ENCODE measurements at places on chromosomes 3 and 15. TPM values are rescaled to one million over a fixed set of nuclear protein-coding genes. Genes with fewer than 3 reads are reported as not detected.
A peak's percentile ranks its signal among the peaks of the same experiment; 100 is the strongest.

DNA sequence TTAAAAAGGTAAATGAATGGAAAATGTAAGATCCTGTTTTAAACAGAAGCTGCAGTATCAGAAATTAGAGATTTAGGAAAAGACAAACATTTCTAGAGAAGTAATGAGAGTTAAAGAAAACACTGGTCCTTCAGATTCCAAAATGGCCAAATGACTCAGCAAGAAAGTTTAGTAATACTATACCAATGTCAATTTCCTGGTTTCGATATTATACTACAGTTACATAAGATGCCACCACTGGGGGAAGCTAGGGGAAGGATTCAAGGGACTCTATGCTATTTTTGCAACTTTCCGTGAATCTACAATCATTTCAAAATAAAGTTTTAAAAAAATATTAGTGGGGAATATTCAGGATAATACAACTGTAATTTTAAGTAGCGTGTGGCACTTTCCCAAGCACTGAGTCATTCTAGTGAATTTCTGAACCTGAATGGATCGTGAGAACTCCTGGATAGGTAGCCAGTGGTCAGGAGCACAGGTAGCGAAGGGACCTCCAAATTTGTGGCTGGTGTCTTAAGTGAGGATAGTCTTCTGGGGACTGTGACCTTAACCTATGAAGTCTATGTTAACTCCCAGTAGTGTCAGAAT, 37.6 kb downstream of the TMCC1 start:
- no peak for DNase-seq

DNA sequence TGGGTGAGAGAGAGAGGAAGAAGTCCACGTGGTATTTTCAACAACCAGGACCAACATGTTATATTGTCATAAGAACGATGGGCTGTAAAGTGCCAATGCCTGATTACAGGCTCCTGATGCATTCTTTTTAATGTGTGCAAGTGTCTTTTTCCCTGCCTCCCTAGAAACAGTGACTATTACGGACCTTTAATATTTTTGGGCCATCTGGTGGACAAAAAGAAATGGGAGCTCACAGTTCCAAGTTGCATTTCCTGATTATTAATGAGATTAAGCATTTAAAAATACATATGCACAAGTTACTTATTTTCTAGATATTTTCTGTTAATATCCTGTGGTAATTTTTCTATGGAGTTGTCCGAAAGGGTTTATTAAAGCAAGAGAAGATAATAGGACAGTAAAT, 530.2 kb downstream of the NR2F2 start:
- no peak for DNase-seq

- DNase-seq: no peak
These were observed 3.7 kb upstream of the ABHD10 start for GRCh38 chr3:111975131-111975530.

GRCh38 chr3:151305060-151305774, 11.4 kb downstream of the GPR87 start:
- DNase-seq: no peak

DNA sequence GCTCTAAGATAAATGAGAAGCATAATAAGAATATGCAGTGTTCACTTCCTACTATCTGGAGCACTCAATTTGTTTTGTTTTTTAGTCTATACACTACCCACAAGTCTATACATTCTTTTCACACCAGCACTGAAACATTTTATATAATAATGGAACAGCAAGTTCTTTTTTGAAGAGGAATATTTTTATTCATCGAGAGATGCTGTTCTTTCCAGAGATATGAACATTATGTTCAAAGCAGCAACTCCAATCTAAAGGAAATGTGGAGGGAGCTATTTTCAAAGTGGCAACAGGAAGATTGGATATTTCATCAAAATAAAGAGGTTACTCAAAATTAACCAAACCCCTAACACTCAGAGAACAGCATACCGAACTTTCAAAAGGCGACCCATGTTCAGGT, 16.4 kb upstream of the PYDC2 start:
- DNase-seq: no peak

- DNase-seq: no peak
These were observed 25.2 kb upstream of the DENND6A start for GRCh38 chr3:57718118-57718517.

- DNase-seq: peak; percentile 67
These were observed 8.6 kb upstream of the RPL29 start for GRCh38 chr3:52004163-52004787.

DNA sequence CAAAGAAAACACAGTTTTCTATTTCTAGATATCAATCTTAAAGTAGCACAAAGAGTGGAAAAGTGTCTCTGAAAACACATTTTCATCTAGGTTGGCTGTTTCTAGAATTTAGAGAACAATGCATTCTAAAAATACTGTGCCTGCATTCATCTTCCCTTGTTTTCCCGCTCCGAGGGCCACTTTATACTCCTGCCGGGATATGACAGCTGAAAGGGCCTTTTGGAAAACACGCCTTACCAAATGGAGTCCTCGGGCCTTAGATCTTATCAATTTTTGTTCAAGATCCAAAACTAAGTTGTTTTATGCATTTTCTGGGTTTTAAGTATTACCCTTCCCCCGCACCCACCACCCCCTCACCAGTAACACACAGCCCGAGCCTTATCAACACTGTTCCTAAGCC, 47.9 kb upstream of the ARHGEF3 start:
- no peak for DNase-seq

- no peak for DNase-seq
These were observed 147.3 kb upstream of the CDIN1 start for GRCh38 chr15:36432161-36432560.

DNA sequence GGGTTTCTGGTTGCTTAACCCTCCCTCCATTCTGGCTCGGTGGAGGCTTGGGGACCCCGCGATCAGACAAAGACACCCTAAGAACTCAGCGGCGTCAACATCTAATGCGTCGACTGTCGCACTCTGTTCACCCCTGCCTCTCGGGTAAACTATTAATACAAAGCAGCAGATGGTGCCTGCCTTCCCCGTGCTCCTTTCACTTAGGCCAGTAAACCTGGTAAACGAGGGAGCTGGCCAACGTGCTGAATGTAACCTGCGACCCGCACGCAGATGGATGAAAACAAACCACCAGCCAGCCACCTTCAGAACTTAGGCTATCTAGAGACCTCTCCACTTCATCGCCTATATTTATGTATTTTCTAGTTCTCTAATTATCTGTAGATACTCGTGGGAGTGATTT, 848 bp upstream of the CADPS start:
- peak; percentile 16 for DNase-seq

DNA sequence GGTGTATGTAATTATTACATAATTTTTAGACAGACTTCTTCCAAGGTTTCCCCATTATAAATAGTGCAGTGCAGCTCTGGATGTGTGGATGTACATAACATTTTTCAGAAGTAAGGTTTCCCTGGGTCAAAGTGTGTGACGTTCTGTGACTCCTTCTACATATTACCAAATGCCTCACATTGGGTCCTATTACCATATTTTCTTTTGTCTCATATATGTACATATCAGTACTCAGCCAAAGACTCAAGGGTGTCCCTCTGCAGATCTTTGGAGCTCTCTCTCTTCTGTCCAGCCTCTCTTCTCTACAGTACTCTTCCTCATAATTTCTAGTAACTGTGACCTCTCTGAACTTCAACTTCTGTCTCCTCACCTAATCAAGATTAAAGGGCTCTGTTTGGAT, 31.3 kb upstream of the PEX5L start:
- no peak for DNase-seq

GRCh38 chr3:139554628-139555027, 15.1 kb upstream of the RBP1 start:
- no peak for DNase-seq

- no peak for DNase-seq
These were observed 452.1 kb upstream of the PPP2R3A start for GRCh38 chr3:135513106-135514059.

GRCh38 chr3:107241217-107241616, 136.0 kb upstream of the CCDC54 start:
- DNase-seq: no peak

GRCh38 chr15:23567921-23568320, 2.4 kb downstream of the MKRN3 start:
- DNase-seq: no peak

- DNase-seq: peak; percentile 33
These were observed 1.5 kb upstream of the SKIL start for GRCh38 chr3:170355738-170356595.

DNA sequence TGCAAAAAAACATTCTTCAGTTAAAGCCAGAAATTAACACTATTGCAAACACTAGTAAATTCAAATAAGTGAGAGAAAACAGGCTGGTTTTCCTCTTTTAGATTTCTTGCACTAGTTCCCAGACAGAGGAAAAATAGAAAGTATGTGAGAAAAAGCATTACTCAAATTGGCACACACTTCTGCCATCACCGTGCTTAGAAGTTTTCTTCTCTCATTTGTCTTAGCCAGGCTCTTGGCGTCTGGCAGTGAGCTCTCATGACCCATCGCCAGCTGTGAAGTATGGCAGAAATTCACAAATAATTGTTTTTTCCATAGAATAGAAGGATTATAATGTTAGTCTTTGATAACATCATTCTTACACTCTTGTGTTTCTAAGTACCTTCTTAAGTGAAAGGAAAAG, 515.9 kb downstream of the GBE1 start:
- DNase-seq: no peak

- DNase-seq: no peak
These were observed 84.4 kb downstream of the BTD start for GRCh38 chr3:15685927-15686326.

- DNase-seq: peak; percentile 64
These were observed 89.4 kb downstream of the LINGO1 start for GRCh38 chr15:77543159-77543882.

DNA sequence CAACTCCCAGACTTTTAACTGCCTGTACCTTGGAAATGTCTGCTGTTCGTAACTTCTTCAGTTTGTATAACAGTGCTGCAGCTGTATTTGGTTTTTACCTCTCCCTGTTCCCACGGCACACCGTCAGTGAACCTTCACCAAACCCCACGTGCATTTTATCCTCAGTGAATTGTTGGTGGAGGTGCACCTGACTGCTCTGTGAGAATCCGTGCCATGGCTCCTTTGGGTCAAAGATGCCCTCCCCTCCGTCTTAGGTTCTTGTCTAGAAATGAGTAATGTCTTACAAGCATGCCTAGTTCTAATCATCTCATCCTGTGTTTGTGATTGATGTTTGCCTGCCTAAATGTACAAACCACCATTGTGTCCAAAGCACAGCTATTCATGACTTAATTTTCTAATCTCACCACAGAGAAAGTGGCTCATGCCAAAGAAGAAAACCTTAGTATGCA, 28.2 kb downstream of the TPM1 start:
- no peak for DNase-seq

GRCh38 chr3:72519946-72520604, 328.2 kb downstream of the SHQ1 start:
- DNase-seq: no peak

DNA sequence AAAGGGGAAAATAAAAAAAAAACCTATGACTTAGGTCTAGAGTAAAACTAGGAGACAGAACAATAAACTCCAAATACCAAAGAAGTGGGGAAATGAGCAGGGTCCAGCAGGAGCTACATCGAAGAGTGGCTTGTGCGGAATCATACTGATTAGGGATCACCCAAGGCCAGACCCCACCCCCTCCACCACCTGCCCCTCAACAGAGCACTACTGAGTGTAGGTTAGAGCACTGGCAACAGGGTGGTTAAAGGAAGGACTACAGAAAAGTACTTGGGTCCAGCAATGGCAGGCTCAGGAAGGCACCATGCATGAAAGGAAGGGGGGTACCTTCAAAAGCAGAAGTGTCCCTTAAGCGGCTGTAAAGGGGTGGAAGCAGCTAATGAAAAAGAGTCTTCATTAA, 96.2 kb downstream of the UBE3A start:
- no peak for DNase-seq

GRCh38 chr3:175763948-175764347, 904.8 kb downstream of the NAALADL2 start:
- no peak for DNase-seq

DNA sequence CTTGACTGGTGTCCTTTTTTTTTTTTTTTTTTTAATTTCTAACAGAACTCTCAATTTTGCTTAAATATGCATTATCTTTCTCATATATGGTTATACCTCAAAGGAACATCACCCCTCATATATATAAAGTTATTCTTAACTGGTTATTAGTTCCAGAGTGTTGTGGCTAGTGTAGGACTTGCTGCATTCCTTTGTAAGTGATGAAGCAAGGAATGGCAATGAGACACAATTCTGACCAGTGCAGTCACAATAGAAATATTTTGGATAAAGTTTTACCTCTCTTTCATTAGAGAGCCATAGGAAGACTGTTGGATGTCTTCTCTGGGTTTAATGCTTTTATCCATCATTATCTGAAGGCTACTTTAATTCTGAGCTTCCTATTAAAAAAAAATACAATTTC, 75.5 kb upstream of the CBLB start:
- DNase-seq: no peak

DNA sequence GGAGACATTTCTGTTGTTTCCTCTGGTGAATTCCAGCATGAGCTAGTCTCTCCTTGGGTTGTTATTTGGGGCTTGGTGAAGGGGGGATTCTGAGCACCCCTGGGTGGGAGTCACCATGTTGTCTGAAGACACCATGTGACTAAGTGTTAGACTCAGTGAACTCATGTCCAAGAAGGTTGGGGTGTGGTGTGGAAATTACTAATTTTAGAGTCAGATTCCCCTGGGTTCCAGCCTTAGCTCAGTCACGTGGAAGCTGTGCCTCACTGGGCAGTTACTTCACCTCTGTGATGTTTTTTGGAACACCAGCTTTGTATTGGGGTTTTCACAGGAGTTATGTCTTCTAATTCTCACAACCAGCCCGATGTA, 171.5 kb downstream of the RPLP1 start:
- no peak for DNase-seq

DNA sequence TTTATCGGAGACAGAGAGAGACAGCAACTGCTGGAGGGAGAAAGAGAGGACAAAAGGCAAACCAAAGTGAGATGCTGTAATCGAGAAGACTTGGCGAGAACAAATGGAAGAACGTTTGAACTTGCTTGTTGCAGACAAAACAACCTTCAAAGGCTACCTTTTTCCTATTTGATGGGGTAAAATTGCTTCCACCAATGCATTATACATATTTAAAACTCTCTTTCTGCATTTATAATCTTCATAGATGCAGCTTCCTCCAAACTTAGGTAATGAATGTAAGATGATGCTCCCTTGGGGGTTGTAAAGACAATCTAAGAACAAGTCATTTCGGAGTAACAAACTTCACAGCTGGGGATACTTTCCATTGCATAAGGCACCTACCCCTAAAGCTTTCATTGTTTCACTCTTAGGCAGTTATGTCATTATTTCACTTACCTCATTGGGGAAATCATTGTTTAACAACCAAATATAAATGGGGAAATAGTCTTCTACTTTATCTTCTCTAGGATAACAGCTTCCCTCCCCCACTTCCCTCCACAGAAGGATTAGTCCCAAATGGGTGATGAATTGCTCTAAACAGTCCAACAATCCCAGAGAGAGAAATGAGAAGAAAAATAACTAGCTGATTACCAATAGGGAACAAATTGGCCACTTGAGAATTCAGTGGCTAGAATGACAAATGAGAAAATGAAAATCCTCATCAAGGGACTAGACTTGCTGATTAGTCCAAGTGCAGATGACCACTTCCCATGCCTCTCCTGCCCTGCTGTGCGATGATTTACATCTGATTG, 269.8 kb upstream of the ADAMTS9 start:
- DNase-seq: no peak

GRCh38 chr3:167102071-167102470, 278.0 kb downstream of the ZBBX start:
- no peak for DNase-seq

- no peak for DNase-seq
These were observed 9.2 kb upstream of the ACSBG1 start for GRCh38 chr15:78243491-78243941.

Gene AP3B2
- total RNA-seq: 0.33 TPM

Gene CIP2A
- 21.4 TPM for total RNA-seq

Gene OIP5
- total RNA-seq: 19.5 TPM

Gene RTP3
- total RNA-seq: not detected

Gene C15orf62
- 1.1 TPM for total RNA-seq

Gene RGMA
- 0.76 TPM for total RNA-seq

Gene SLC28A2
- not detected for total RNA-seq

Gene NEO1
- 6.1 TPM for total RNA-seq

Data from thymus (tissue), 14 donors.